ENCODE measurements at places on chromosomes 3 and 15.

GRCh38 chr3:10983219-10983916 is 9.2 kb upstream of the SLC6A1 start:
- DNase-seq: no peak

DNA sequence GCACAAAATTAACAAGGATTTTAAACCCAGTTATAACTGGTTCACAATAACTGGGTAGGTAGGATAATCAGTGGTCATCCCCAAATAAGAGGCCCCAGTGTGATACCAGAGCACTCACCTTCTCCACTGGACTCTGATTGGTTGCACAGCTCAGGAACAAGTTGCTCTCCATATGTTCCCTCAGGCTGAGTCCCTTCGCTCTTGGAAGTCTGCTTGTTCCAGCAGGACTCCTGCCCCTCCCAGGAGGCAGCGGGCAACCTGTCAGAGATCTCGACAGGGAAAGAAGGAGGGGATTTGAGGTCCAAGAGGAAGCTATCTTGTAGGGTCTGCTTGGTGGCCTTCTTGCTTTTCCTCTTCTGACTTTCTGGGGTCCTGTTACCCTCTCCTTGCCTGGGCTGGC is 51.6 kb upstream of the HEG1 start:
- no peak for DNase-seq

DNA sequence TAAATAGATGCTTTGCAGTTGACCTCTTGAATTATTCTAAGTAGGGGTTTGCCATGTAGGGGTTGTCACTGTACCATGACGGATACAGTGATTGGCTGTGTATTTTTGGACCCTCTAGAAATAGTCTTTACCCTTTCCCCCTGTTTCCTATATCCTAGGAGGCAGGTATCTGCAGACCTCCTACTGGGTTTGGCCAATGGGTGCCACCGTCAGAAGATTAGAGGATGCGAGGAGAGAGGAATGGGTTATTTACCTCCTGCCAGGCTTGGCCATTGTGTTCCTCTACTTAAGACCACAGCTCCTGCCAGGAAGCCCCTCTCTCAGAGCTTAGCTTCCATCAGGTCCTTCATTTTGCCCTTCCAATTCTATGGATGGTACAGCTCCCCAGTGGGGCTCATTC is 40.2 kb upstream of the CLRN1 start:
- DNase-seq: no peak

DNA sequence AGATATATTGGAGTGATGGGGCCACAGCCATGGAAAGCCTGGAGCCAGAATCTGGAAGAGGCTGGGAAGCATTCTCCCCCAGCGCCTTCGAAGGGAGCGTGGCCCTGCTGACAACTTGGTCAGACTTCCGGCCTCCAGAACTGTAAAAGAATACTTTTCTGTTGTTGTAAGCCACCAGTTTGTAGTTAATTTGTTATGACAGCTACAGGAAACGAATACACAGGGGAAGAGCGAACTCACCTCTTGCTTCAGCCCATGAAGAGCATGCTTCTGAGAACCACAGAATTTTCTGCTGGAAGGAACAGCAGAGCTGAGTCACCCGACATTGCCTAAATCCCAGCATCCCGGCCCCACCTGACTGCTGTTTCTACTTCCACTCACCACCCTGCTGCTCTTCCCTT is 501.7 kb downstream of the SHQ1 start:
- peak; percentile 68 for DNase-seq

DNA sequence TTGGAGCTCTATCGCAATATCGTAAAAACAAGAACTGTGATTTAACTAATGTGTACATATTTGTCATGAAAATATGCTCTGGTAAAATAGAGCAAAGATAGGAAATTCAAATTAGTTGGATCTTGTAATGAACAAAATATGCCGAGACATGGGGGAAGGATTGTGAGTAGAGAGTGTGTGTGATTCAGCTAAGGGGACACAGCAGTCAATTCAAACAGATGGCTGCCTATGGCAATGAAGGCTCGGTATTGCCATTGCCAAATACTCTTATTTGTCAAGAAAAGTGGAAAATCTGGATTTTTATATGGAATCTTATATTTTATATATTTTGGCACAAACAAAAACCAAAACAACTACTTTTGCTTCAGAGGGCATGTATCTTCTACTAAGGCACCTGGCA is 227.3 kb upstream of the BCHE start:
- DNase-seq: no peak

DNA sequence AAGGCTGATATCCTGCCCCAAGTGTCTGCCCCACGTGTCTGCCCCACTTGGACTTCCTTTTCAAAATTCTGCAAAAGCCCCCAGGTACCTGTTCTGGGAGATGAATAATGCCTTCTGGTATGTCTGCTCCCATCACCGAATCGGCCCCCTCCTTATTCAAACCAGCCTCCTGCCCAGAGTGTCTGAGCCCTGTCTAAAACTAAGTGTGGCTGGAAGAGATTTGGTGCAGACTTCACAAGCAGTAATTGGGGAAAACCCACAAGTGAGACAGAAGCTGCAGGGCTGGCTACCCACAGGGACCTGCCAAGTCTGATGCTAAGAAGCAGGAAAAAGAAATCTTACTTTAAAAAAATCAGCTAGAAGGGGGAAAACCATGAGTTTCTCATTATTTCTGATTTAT is 85.1 kb downstream of the DUT start:
- DNase-seq: no peak

DNA sequence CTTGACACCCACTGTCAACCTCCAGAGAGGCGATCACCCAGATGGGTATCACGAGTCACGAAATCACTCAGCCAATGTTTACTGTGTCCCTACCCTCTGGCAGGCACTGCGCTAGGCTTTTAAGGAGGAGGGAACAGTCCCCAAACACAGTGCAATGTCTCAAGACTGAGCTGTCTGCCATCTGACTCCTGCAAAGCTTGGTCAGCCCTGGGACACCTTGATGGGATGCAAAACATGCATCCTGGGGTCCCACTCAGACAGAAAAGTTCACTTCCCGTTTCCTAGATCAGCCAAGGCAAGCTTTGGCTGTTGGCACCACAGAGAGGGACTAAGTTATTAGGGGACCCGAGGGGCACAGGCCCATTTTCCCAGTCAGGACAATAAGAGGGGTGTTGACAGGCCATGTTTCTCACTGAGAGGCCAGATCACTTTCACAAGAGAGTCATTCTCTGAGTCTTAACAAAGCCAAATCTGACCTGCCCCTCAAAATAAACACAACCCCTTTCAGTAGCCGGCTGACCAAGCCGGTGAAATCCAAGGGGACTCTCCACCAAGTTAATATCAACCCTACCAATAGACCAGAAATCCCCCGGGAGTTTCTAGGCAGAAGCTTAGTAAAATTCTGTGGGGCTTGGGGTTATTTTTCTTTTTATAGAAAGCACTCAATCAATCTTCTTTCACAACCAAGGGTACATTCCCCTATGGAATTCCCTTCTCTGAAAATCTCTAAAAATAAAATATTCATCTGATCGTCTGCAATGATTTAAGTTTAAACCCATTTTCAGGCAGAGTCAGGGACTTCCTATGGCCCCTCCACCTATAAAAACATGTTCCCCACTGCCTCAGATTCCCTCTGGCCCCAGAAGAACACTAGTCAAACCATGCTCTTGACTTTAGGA is 3.5 kb downstream of the RFTN1 start:
- no peak for DNase-seq

- DNase-seq: no peak
Measured at GRCh38 chr3:116191409-116191808, 253.9 kb downstream of the LSAMP start.

- no peak for DNase-seq
Measured at GRCh38 chr3:45123030-45123429, 23.1 kb downstream of the CDCP1 start.

GRCh38 chr3:38588371-38588971 is 61.0 kb downstream of the SCN5A start:
- DNase-seq: no peak

DNA sequence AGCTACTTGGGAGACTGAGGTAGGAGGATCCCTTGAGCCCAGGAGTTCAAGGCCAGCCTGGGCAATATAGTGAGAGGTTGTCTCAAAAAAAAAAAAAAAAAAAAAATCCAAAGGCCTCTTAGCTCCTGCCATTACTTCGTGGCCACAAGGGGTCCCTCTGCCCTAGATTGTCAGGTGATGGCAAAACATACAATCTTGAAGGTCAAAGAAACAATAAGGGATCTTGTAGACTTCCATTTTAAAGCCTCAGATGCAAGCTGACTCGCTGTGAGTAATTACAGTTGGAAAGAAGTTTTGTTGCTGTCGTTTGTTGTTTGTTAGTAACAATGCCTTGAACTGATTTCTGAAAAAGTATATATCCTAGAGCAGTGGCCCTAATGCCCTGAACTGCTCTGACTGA is 55.9 kb upstream of the PLCL2 start:
- no peak for DNase-seq

DNA sequence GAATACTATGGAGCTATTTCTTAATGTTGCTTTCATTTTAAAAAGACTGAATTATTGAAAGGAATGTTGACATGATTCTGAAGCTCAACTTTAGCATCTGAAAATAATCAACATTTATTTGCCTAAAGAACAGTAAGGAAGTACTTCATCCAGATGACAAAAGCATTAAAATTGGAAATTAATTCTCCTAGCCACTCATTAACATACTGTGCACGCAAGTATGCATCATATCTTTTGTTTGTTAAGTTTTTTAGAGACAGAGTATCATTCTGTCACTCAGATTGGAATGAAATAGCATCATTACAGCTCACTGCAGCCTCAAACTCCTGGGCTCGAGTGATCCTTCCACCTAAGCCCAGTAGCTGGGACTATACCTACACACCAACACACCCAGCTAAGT is 632.1 kb upstream of the ALCAM start:
- DNase-seq: no peak

- DNase-seq: no peak
Measured at GRCh38 chr15:59298854-59299250, 73.8 kb downstream of the MYO1E start.

GRCh38 chr15:71294911-71295602 is 179.8 kb downstream of the THSD4 start:
- DNase-seq: no peak

- DNase-seq: no peak
Measured at GRCh38 chr3:166837535-166837934, 542.6 kb downstream of the ZBBX start.

GRCh38 chr3:123039178-123039577 is 11.6 kb upstream of the SEMA5B start:
- no peak for DNase-seq
